ENCODE measurements at places on chromosomes 7 and 10.
A peak's percentile ranks its signal among the peaks of the same experiment; 100 is the strongest.

- DNase-seq, result no peak
These were observed 824.2 kb upstream of the COBL start for GRCh38 chr7:52140851-52141250.

GRCh38 chr10:52486840-52487611 lies 172.9 kb downstream of the DKK1 start:
- peak; percentile 86 for DNase-seq

DNA sequence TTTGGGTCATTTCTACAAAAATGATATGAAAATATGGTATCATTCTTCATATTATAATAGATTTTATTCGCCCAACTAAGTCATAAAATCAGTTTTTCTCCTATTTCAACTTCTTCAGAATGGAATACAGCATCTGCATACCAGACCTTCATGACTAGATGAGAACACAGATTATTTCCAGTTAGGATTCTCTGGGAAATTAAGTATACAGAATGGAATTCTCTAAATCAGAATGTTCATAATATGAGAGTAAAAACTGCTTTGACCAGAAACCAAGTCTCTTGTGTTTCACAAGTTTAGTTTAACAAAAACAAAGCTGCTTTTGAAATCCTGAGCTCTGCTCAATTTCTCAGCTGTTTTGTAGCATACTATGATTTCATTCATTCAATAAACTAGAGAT lies 160.3 kb upstream of the SEMA3A start:
- DNase-seq, result no peak

- no peak for DNase-seq
These were observed 44.6 kb upstream of the TES start for GRCh38 chr7:116165717-116166116.

DNA sequence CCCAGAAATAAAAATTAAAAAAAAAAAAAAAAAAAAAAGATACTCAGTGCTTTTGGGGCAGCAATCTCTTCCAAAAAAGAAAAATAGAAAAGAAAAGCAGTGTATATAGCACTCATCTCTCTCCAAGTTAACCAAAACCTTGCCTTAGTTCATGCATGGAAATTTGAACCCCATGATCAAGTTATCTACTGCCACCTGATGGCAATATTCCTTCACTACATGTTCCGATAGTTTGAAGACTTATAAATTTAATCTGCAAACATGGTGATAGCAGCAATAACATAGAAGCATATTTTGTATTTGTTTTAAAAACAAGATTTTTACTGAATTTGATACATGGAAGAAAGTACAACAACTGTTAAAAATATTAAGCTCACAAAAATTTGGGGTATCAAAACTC lies 48.6 kb upstream of the SLIT1 start:
- DNase-seq, result no peak

GRCh38 chr10:23630885-23631284 lies 192.0 kb downstream of the OTUD1 start:
- no peak for DNase-seq

DNA sequence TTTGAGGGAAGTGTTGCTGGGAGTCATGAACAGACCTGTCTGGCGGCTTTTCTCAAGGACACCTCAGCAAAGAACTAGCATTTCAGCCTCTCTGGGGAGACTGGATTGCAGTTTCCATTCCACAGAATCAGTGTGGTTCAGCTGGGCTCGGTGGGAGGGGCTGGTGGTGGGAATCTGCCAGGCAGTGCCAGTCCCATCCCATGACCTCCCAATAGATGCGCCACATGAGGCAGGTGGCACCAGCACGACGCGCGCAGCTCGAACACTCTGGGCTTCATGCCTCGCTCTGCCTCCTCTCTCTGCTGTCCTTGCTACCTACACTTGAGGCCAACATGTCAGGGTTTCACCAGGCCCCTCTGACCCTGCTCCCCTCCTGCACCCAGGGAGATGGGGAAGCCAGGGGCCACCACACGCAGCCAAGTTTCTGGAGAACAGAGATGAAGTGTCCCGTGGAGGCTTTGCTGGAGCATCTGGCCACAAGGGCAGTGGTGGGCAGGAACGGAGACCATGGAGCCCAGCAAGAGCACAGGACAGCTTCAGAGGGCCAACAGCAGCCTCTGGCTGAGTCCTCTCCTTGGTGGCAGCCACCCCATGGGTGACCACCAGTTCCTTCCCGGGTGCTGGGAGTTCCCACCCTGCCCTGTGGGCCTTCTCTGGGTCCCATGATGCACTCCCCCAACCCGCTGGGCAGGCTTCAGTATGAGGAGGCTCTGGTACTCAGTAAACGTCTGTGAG lies 2.3 kb downstream of the NACAD start:
- no peak for DNase-seq

DNA sequence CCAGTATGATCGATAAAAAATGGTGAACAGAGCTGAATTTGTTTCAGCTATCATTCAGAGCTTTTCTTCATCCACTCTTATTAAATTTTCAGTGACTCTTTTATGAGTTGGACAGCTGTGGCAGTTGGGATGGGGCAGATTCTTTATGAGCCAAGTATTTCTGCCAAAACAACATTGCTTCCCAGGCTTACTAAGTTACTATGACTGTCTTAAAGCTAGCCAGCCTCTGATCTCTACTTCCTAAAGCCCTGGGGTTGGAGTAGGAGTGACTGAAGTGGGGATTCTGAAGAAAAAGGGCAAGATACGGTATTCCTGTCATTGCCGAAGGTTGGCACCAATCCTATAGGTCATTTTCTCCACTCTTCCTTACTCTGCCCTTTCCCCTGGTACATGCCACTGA lies 12.7 kb downstream of the RPP30 start:
- no peak for DNase-seq

- no peak for DNase-seq
These were observed 411.1 kb downstream of the GFRA1 start for GRCh38 chr10:115861864-115862263.

DNA sequence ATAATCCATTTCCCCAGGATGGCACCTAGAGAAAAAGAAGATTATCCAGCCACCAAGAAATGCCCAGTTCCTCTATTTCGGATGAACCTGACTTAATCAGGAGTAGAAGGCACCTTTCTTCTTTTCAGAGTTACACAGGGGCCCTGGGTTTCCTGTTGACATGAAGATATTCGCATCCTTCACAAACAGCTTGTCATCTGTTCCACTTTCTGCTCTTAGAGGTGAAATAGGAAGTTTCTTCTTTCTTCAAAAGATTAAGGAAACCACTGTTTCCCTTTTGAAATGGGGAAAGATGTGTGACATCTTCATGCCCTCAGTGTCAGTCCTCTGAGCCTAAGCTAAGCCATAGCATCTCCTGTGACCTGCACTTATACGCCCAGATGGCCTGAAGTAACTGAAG lies 39.1 kb upstream of the RAB18 start:
- no peak for DNase-seq

DNA sequence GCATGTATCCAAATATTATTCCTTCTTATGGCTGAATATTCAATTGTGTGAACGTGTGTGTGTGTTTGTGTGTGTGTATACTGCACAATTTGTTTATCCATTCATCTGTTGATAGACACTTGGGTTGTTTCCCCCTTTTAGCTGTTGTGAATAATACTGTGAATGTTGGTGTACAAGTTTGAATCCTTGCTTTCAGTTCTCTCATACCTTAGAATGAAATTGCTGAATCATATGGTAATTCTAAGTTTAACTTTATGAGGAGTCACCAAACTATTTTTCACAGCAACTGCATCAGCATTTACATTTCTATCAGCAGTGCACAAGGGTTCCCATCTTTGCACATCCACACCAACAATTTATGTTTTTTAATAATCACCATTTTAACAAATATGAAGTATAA lies 86.9 kb upstream of the GATAD1 start:
- no peak for DNase-seq

- DNase-seq, result no peak
These were observed 91.4 kb upstream of the CAPZA2 start for GRCh38 chr7:116770941-116771340.

GRCh38 chr10:132043861-132044695 lies 21.7 kb upstream of the JAKMIP3 start:
- DNase-seq, result no peak

DNA sequence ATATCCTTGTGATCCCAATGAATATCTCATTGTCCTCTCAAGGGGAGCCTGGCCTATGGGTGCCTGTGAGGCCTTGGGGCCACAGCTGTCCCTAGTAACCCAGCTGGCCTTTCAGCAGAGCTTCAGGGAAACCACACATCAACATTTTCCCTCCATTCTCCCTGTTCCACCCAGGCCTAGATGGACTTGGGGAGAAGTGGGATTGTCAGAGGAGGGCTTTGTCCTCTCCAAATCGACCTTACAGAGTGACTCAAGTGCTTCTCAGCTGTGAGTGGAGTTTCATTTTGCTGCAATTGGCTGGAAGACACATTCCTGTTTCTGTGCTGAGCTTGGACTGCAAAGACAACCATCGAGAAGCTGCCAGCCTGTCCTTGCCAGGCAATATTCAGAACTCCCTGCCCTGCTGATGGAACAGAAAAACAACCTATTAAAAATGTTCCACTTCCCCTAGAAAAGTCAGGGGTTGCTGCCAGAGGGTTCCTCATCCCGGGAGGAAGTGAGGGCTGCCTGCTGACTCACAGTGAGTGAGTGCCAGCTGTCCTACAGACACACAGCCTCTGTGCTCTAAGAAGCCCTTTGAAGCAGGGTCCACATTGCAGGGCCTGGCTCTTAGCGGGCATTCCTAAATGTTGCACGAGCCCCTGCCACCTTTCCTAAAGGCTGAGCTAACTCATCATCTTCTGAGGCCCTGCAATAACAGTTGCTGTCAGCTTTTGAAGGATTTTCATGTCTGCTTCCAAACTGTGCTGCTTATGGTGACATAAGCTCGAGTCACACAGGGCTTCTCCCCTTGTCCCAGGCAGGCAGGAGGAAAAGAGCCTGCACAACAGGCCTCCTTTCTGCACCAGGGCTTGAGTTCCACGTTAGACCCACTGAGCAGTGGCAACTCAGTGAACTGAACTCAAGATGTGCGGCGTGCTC lies 20.5 kb downstream of the STRA8 start:
- peak; percentile 35 for DNase-seq

DNA sequence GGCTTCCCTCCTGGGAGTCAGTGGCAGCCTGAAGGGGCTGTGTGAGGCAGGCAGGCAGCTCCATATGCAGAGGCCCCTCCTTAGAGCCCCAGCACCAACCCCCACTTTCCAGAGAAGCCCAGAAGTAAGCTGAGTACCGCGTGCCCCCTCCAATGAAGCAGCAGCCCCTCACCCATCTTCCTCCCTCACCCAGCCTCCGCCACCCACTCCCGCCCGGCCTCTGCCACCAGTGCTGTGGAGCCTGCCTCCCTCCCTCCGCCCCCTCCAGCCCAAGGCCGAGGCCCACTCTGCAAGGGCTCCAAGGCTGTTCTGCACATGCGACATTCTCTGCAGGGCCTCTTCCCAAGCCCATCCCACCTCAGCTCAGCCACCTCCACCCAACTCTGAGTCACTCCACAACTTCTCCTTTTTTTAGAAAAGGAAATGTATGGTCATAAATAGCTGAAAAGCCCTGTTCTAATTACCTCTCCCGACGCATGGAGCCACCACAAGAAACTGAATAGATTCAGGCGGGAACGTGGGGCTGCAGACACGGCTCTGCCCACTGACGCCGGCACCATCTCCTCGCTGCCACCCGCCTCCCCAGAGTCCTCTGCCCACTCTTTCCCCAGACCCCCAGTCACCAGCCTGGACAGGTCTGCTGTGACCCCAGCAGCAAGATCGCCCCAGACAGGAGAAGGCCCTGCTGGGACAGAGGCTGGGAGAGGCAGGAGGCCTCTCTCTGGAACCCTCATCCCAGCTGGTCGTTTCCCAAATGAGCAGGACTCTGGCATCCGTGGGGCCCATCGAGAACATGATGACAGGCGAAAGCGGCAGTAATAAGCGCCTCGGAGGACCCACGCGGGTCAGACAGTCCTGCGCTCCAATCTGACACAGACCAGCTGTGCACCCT lies 213.9 kb downstream of the MAD1L1 start:
- DNase-seq, result no peak

DNA sequence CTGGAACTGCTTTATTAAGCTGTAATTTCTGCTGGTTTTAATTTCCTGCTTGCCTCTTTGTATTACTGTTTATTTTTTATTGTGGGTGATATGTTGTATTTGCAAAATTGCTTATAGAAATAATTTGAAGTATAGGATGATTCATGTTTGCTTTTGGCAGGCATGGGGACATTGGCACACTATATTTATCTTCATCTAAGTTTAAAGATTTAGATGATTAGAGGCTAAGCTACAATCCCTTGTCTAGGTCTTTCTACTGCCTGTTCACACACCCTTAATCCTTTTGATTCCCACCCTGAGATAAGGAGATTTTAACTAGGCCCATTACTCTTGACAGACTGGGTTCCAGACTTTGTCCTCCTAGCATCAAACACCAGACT lies 182.8 kb upstream of the KAT6B start:
- DNase-seq, result no peak

GRCh38 chr7:138000081-138000701 lies 1.7 kb downstream of the CREB3L2 start:
- DNase-seq, result no peak

DNA sequence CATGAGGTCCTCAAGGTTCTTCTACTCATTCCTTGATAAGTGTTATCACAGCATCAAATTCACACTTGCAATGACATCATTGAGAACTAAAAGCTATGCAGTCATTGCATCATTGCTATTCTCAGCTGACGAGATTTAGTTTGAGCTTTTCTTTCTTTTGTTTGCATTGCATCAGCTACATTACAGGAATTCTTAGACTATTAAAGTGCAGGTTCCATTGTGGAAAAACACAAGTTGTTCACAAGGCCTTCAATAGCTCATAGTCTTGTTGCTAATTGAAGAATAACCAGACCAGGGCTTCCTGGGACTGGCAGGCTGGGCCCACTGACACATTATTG lies 139.3 kb downstream of the CXCL12 start:
- DNase-seq, result no peak

- no peak for DNase-seq
These were observed 52.3 kb upstream of the SLC35B4 start for GRCh38 chr7:134368851-134369544.

DNA sequence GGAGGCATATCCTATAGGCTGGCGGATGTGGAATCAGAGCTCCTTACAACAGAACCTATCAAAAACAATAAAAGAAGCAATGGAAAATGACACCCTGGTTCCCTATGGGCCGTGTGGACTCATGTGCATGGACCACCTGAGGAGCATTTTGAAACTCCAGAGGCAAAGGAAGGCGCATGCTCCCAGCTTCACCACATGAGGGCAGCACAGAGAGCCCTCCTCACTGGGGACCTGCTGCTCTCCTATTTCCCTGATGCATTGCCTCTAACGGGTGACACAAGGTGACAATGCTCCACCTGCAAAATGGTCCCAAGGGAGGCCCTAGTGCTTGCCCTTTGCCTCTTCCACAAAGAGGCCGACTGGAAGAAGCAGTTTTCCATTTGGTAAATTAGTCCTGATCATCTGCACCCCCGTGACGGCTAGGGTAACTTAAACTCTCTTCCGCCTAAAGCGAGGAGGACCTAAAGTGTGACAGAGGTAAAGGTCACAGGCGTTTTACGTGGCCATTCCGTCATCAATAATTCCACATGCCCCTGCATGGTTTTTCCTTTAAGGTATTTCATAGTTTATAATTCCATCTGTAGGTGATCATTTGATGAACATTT lies 67.7 kb downstream of the GPAM start:
- peak; percentile 35 for DNase-seq

Data from Panc1 (cell line).